Breast epithelium (tissue), 4 donors: ENCODE measurements at places on chromosomes 12 and 14.

- H3K36me3 ChIP-seq: no peaks in the 10 kb centered on the region
- no peaks in the 10 kb centered on the region for H3K4me1 ChIP-seq
- no peak overlapping the region for H3K27ac ChIP-seq
- no peak overlapping the region for H3K4me3 ChIP-seq
- no peaks in the 10 kb centered on the region for H3K27me3 ChIP-seq
Measured at GRCh38 chr12:54298904-54299303, 1.9 kb downstream of the NFE2 start.

GRCh38 chr12:91230841-91231240, 48.2 kb upstream of the DCN start:
- DNase-seq: no peak
- H3K27ac ChIP-seq: no peak overlapping the region
- H3K27me3 ChIP-seq: no peaks in the 10 kb centered on the region
- H3K36me3 ChIP-seq: no peaks in the 10 kb centered on the region
- H3K4me3 ChIP-seq: no peak overlapping the region

DNA sequence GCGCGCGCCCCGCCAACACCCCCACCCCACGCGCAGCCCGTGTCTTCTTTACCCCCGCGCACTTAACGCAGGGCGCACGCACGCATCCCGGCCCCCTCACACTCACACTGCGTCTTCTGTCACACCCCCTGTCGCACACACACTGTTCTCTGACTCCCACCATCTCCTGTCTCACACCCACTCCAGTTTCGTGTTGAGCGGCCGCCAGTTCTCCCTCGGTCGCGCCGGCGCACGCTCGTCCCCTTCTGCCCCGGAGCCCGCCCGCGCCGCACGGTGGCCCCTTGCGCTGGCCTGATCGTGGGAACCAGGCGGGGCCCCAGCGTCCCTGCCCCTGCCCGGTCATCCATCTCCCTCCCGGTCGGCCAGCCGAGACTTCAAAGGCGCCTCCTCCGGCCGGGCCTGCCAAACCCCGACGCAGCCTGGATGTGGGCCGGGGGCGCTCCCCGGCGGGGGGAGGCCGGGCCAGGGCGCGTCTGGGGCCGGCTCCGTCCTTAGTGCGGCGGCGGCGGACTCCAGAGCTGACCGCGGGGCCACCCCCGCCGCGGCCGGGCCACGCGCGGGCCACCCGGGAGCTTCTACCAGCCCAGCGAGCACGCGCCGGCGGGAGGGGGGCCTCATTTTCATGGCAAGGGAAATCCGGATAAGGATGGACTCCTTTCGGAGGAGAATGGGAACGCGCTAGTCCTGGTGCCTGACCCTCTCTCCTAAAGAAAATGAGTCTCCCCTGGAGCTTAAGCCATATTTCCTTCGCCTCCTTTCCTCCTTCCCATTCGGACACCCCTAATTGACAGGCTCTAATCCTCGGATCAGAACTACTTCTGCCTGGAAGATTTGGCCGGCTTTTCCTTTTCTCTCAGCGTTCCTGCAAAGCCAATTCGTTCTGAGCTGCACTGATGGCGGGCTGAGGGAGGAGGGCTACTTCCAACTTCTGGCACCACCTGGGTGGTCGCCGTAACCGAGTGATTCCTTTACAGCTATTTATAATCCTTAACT, 82.0 kb upstream of the HMGA2 start:
- H3K4me1 ChIP-seq: no peaks in the 10 kb centered on the region
- no peaks in the 10 kb centered on the region for H3K36me3 ChIP-seq
- H3K27ac ChIP-seq: peak overlapping the region; percentile 41
- H3K4me3 ChIP-seq: peak overlapping the region; percentile 52
- DNase-seq: no peak
- H3K27me3 ChIP-seq: peaks cover 22% of the 10 kb centered on the region

- H3K36me3 ChIP-seq: no peaks in the 10 kb centered on the region
- H3K4me3 ChIP-seq: peak overlapping the region; percentile 39
- peaks cover 21% of the 10 kb centered on the region for H3K4me1 ChIP-seq
- H3K27ac ChIP-seq: peak overlapping the region; percentile 80
- H3K27me3 ChIP-seq: no peaks in the 10 kb centered on the region
Measured at GRCh38 chr14:99566009-99566389, 38.0 kb downstream of the CCDC85C start.

- H3K4me3 ChIP-seq: no peak overlapping the region
- H3K36me3 ChIP-seq: no peaks in the 10 kb centered on the region
- no peaks in the 10 kb centered on the region for H3K4me1 ChIP-seq
- no peak overlapping the region for H3K27ac ChIP-seq
- no peaks in the 10 kb centered on the region for H3K27me3 ChIP-seq
Measured at GRCh38 chr14:38137005-38137404, 70.7 kb upstream of the SSTR1 start.

- no peaks in the 10 kb centered on the region for H3K36me3 ChIP-seq
- H3K27ac ChIP-seq: peak overlapping the region; percentile 97
- DNase-seq: no peak
- peak overlapping the region; percentile 78 for H3K4me3 ChIP-seq
Measured at GRCh38 chr12:55716582-55716957, 724 bp downstream of the BLOC1S1 start.

DNA sequence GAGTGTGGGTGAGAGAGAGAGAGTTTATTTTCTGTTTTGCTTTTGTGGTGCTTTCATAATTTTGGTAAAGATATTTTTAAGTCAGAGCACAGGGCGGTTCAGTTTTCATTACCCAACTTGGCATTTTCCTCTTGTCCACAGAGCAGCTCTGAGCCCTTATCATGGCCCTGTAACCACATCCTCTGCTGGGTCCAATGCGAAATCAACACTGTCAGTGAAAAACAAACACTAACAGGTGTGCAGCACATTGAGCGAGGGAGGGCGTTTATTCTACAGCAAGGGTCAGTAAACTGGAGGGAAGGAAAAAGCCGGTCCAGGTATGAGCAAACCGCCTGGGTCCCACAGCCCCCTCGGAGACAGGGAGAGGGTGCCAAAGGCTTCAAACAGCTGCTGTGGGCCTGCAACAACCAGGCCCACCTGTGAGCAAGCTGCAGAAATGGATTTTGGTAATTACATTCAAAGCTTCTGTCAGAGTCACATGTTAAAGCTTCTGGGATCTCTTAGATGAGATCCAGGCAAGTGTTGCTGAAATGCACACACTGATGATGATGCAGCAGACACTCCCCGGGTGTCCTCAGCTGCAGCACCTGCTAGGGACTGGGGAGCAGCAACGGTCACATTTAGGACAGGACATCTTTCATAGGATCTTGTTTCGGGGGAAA, 132.7 kb upstream of the DYRK2 start:
- no peak overlapping the region for H3K4me3 ChIP-seq
- H3K27ac ChIP-seq: no peak overlapping the region
- no peak for DNase-seq
- H3K27me3 ChIP-seq: no peaks in the 10 kb centered on the region

DNA sequence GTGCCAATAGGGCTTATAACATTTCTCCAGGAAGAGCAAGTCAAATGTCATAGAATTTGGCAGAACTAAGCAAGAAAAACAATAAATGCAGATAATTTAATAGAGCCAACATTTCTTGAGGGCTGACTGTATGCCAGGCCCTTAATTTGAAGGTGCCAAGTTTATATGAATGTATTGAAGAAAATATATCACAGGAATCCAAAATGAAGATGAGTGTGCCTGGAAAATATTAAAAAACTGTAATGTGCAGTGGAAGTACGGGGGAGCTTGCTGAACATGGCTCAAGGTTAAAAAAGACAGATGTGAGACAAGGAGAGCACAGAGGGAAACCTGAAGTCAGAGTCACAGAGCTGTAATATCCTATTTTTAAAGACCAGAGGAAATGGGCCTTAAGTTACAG, 16.4 kb downstream of the NR1H4 start:
- DNase-seq: no peak
- H3K4me1 ChIP-seq: no peaks in the 10 kb centered on the region
- H3K4me3 ChIP-seq: no peak overlapping the region
- H3K27me3 ChIP-seq: no peaks in the 10 kb centered on the region
- no peaks in the 10 kb centered on the region for H3K36me3 ChIP-seq
- no peak overlapping the region for H3K27ac ChIP-seq
